Testis (tissue), 5 donors: ENCODE measurements at places on chromosomes 3 and 15. TPM values are rescaled to one million over a fixed set of nuclear protein-coding genes. Genes with fewer than 3 reads are reported as not detected.

The SNTN gene
- not detected for total RNA-seq

The MOBP gene
- total RNA-seq: 8.5 TPM

The ALPK3 gene
- 5.0 TPM for total RNA-seq

The ITIH3 gene
- total RNA-seq: 5.4 TPM

The SIDT1 gene
- 8.6 TPM for total RNA-seq

The FILIP1L gene
- total RNA-seq: 16.7 TPM

The CHRNA5 gene
- total RNA-seq: 4.4 TPM

The GREM1 gene
- 1.8 TPM for total RNA-seq

The ARIH1 gene
- total RNA-seq: 97.8 TPM

The KPNA1 gene
- total RNA-seq: 64.0 TPM

The MUC13 gene
- 0.19 TPM for total RNA-seq

The ZPLD1 gene
- total RNA-seq: 0.55 TPM

The LSM3 gene
- 14.9 TPM for total RNA-seq

The CCDC14 gene
- 63.7 TPM for total RNA-seq

The CX3CR1 gene
- 1.4 TPM for total RNA-seq

The RYR3 gene
- 4.3 TPM for total RNA-seq

The CTXN2 gene
- 1.0 TPM for total RNA-seq

The MGLL gene
- 19.2 TPM for total RNA-seq

The MESP1 gene
- 2.5 TPM for total RNA-seq

The PRR20G gene
- 12.8 TPM for total RNA-seq

The TXNRD3 gene
- total RNA-seq: 25.7 TPM
